ENCODE measurements at places on chromosomes 11 and 22.

DNA sequence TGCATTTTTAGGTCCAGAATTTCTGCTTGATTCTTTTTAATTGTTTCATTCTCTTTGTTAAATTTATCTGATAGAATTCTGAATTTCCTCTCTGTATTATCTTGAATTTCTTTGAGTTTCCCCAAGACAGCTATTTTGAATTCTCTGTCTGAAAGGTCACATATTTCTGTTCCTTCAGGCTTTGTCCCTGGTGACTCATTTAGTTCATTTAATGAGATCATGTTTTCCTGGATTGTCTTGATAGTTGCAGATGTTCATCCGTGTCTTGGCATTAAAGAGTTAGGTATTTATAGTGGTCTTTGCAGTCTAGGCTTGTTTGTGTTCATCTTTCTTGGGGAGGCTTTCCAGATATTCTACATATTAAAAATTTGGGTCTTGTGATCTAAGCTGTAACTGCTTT lies 694.8 kb upstream of the CCDC179 start:
- DNase-seq, result no peak

- no peak for DNase-seq
These were observed 2.5 kb downstream of the KCNJ11 start for GRCh38 chr11:17385926-17386325.

GRCh38 chr11:81946831-81947230 lies 786.8 kb downstream of the FAM181B start:
- no peak for DNase-seq

- no peak for DNase-seq
These were observed 6.0 kb downstream of the CBX6 start for GRCh38 chr22:38866024-38866398.

Data from activated CD4-positive, CD25-positive, alpha-beta regulatory T cell treated with anti-CD3 and anti-CD28 coated beads, Interleukin-2, amount 50 U/mL, for 72 hours (primary cell).